Spinal cord (tissue), 10 donors: ENCODE measurements at places on chromosomes 16 and 17. TPM values are rescaled to one million over a fixed set of nuclear protein-coding genes. Genes with fewer than 3 reads are reported as not detected.

HSD17B2 gene
- polyA plus RNA-seq = 0.48 TPM

DRG2 gene
- 34.6 TPM for polyA plus RNA-seq

MT3 gene
- 363 TPM for polyA plus RNA-seq

NKD1 gene
- polyA plus RNA-seq = 28.8 TPM

ORC6 gene
- polyA plus RNA-seq = 16.0 TPM

PMFBP1 gene
- 2.9 TPM for polyA plus RNA-seq

CEP112 gene
- 9.1 TPM for polyA plus RNA-seq

MYOCD gene
- polyA plus RNA-seq = 0.40 TPM

SGCA gene
- 1.4 TPM for polyA plus RNA-seq

SOCS1 gene
- 3.8 TPM for polyA plus RNA-seq

ALOX12 gene
- polyA plus RNA-seq = 2.7 TPM

JPH3 gene
- polyA plus RNA-seq = 79.7 TPM

ABCA6 gene
- 1.6 TPM for polyA plus RNA-seq

EVPLL gene
- polyA plus RNA-seq = 0.70 TPM

ADAD2 gene
- polyA plus RNA-seq = 0.51 TPM

CCDC154 gene
- polyA plus RNA-seq = 3.9 TPM

PYY gene
- 0.68 TPM for polyA plus RNA-seq

LRRC75A gene
- 12.0 TPM for polyA plus RNA-seq

SARM1 gene
- 52.0 TPM for polyA plus RNA-seq

KRTAP2-2 gene
- polyA plus RNA-seq = not detected

MGAT5B gene
- polyA plus RNA-seq = 65.0 TPM

MT4 gene
- polyA plus RNA-seq = not detected
